ENCODE measurements at places on chromosomes 11 and 22.
A peak's percentile ranks its signal among the peaks of the same experiment; 100 is the strongest.

DNA sequence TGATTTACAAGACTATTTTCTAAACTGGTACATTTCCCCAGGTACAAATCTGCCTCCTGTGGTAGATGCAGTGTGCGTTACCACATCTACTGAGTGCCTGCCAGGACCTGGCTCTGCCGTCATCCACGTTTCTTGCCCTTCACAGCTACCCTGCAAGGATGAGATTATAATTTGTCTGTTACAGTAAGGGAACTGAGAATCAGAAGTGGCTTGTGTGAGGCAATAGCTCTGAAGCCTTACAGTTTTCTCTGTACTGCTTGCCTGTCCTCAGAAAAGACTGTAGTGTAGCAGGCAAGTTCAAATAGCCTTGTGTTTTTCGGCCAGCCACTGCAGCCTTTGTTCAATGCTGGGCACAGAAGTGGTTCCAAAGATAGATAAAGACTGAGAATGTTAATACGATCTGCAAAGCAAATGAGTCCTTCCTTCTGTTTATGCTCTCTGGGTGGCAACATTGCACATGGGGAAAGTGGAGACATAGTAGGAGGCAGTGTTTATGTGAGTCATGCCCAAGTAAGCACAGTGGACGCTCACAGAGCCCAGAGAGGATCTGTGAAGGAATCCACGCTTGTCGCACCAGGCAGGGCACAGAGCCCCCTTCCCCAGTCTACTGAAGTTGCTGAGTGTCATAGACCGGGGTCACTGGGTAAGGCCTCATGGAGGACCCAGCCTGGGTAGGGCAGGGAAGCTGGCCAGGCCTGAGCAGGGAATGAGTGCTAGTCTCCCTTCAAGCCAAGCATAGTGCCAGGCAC, 49.1 kb downstream of the MICAL2 start:
- DNase-seq: no peak

GRCh38 chr22:39900306-39901227, at the start of gene GRAP2:
GRAP2 (plus strand) TSS chr22:39901084; CDS start chr22:39947107, 46,023 bp downstream.
- DNase-seq: no peak

DNA sequence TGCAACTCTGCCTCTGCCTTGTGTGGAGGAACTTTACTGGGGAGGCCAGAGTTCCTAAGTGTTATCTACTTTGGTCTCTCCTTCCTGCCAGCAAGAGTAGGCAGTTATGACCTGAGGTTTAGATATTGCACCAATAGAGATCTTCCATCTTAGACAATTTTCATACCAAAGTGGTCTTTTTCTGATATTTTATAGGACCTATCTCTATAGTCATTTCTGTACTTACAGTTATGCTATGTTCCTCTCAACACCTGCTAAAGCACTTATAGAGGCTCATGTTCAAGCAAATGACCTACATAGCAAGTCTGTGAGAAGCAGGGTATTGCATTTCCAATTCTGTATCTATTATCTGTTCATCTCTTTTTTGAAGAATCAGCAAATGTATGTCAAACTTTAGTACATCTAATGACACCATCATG, 80.8 kb downstream of the HORMAD2 start:
- no peak for DNase-seq

- no peak for DNase-seq
These were observed 82.5 kb downstream of the ARHGAP42 start for GRCh38 chr11:100769617-100770016.

DNA sequence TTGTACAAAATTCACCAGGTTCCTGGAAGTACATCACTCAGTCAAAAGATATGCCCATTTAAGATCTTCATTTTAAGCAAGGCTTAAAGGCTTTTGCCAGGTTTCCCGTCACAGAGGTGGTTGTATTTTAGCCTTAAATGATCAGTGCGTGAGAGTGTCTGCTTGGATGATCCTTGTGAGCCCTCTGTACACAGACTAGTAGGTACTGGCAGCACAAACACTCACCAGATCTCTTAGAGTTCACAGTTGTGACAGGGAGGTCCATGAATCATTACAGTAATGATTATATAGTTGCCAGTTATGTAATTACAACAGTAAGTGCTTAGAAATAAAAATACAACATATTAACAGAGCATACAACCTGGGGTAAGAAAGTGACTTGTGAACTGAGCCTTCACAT, 84.2 kb upstream of the SLC25A18 start:
- DNase-seq: peak; percentile 5

GRCh38 chr11:92531065-92531739, 306.6 kb downstream of the FAT3 start:
- no peak for DNase-seq

DNA sequence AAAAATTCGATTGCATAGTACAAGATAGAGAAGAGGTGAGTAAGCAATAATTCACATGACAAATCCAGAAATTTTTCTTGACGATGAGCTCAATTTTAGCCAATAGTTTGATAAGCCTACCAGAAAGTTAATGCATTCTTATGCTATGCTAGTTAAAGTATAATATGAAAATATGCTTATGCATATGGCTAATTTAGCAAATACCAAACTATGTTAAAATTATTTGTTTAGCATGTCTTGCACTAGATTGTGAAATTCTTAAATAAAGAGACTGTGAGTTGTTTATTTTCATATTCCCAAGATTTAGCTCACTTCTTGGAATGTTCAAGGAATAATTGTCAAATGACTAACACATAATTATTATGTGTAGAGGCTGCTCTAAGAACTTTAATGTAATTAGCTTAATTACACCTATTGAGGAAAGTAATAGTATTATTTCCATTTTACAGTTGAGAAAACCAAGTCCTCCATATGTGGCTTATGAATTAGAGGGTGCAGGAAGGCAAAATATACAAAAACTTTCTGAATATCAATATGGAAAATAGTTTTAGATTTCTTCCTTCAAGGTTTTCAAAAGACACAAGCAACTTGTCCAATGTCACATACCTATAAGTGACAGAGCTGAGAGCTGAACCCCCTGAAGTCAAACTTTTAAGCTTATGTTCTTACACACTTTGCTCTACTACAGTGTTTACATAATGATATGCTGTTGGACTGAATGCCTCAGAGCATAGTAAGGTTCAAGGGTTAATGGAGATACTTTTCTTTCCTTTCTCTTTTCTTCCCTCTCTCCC, 45.9 kb upstream of the ARHGAP20 start:
- no peak for DNase-seq

- DNase-seq: no peak
These were observed 197.8 kb downstream of the ETS1 start for GRCh38 chr11:128389461-128389976.

Measured in DMS53 (cell line).